Stimulated activated CD8-positive, alpha-beta memory T cell treated with anti-CD3 and anti-CD28 coated beads, Interleukin-7, amount 100 ng/mL, for 1 hour (primary cell): ENCODE measurements at places on chromosomes 7 and 10.

- DNase-seq = no peak
Measured at GRCh38 chr10:3512263-3512662, 272.7 kb downstream of the KLF6 start.

GRCh38 chr10:31261511-31262311 lies 57.3 kb upstream of the ZEB1 start:
- no peak for DNase-seq

DNA sequence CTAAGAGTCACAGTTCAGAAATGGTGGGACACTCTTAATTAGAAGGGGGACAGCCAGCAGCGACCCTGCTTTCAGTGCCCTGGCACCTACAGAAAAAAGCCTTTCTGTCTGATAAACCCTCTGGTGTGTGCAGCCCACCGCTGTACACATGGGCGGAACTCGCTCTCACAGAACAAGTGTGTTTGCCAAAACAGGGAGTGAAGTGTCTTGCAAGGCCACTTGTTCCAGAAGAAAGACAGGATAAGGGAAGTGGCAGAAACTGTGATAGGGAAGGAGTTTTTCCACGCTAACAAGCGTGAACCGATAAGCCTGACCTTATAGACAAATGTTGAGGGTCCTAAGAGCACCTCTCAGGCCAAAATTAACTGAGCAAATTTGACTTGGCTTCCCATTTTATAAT lies 203.7 kb upstream of the TCF7L2 start:
- no peak for DNase-seq

GRCh38 chr7:111855842-111856227 lies 293.5 kb upstream of the IMMP2L start:
- no peak for DNase-seq

- no peak for DNase-seq
Measured at GRCh38 chr7:79405368-79405767, 48.1 kb downstream of the MAGI2 start.

- no peak for DNase-seq
Measured at GRCh38 chr7:55134786-55135185, 116.0 kb downstream of the EGFR start.

- no peak for DNase-seq
Measured at GRCh38 chr7:6505685-6506559, 45.3 kb downstream of the GRID2IP start.

DNA sequence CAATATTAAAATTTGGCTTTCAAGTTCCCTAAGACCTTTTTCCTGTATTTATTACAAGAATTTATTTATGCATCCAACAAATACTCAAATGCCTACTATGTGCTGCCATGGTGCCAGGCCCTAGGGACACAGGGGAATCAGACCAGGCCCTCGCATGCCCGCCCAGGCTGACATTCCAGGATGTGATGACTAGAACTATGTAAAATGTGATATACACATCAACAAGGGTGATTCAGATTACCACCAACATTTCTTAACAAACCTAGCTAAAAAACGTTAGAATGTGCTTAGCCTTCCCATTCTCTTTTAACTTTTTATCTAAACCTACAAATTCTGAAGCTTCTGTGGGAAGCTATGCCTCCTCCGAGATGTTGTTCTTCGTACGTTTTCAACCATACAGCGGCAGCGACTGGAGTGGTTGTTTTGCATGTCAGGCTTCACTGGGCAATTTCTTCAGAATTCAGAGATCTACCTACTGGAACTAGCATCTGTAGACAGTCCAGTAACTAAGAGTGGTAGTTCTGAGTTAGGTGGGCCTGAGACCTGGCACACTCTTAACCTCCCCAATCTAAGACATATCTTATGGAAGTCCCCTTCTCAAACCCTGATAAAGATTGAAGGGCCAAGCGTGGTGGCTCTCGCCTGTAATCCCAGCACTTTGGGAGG lies 22.1 kb downstream of the GNA12 start:
- DNase-seq = no peak

DNA sequence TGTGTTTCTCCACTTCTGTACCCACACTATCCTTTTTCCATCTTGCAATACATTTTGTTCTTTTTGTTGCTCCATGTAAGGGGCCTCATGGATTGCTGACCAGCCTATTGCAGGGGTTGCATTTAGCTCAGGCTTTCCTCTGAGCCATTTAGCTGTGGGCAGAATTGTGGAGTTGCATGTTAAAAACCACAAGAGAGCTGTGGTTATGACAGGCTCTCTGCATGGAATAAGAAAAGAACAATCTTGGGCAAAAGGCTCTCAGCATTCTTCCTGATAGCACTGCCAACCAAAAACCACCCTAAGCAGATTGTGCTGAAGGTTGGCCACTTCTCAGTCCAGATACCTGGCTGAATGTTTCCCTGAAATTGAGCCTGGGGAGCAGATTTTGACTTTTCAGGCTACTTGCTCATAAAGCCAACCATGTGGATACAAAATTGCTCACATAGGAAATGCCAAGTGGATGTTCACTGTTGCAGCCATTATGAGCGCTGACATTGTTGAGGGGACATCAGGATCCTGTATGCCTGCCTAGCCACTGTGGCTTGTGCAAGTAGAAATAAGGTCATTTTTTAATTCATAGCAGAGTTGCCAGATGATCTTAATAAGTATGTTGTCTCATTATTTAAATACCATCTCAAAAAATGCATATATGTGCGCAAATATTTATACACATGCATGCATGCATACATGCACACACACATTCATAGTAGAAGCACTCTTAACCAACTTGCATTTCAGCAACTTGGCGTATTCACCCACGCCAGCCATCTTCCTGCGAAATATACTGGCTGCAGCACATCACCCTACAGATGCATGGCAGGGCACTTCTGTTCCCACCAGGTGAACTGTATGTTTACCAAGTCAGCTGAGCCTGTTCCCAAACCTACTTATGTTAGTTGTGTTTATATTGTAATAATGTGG lies 695.4 kb downstream of the LRMDA start:
- DNase-seq = no peak

- no peak for DNase-seq
Measured at GRCh38 chr7:135320268-135320667, 86.6 kb downstream of the STRA8 start.
